ENCODE measurements at places on chromosomes 1 and 21.

DNA sequence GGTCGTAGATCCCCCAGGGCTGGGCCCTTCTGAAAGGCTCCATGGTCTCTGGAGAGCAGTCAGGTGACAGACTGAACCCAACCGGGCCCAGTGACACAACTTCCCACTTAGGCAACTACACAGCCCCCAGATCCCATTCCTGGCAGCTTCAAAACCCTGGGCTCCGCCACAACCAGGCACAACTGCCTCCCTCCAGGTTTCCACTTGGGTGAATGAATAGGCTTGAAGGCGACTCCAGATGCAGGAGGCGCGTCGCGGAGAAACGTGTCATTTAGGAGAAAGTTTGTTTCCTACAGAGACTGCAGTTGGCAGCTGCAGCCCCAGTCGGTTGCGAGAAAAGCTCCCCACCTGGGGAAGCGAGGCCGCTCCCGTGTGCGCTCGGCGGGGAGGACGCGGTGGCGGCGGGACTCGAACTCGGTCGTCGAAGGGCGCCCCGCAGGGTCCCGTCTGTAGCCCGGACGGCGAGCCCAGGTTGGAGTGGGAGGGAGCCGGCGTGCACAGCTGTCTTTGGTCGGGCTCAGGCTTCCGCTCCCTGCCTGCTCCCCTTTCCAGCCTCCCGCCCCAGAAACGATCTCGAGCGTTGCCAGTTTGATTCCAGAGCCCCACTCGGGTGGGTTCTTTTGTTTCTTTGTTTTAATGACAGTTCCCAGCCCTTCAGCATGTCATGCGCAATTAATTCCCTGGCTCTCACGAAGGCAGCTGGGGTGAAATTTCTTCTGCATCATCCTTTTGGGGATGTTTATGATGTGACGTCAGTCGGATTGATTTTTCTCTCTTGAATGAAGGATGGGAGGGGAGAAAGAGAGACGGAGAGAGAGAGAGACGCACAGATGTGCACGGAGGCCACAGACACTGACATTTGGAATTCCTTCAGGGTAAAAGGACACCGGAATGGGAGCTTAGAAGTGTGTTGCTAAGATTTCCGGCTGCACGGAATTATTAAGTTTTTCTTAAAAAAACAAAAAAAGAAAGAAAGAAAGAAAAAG lies 862 bp upstream of the SGIP1 start:
- peak; percentile 96 for DNase-seq

DNA sequence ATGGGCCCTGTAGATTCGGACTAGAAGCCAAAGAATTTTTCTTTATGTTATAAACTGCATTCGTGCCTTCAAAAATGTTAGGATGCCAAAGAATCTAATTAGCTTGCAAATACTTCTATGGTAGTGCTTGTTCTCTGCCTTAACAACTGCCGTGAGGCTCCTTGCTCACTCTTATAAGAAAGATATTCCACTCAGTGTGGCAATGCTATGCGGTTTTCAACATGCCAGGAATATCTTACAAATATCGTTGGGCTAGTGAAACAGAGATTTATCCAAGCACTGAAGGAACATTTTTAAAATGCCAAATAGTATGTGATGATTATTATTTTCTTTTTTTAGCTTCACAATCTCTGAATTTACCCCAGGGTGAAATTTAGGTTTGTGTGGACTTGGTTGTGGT lies 198.2 kb downstream of the GREM2 start:
- DNase-seq, result no peak

DNA sequence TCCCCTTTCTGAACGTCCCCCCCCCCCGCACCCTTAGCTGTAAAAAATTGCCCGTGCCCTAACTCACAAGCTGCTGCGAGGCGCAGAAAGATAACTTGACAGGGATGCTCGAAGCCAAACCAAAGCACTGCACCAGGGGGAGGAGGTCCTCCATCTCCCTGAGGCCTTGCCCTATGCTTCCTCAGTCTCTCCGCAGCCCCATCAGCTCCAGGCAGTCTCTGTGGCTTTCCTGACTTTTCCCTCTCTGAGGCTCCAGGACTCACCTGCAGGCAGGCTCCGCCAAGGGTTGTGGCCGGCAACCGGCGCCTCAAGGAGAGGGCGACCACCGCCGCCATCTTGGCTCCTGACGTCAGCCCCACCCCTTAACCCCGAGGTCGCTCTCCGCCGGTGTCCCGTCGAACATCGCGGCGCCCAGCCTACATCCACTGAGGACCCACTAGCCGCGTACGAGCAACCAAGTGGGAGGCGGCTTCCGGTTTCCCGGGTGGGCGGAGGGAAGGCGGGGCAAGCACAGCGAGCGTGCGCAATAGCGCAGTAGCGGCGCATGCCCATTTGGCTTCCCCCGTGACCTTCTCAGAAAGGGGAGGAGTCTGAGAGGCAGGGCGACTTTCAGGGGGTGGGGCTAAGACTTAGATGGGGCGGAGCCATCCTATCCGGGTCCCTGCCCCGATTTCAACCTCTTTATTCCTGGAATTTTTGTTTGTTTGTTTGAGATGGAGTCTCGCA lies at the start of gene SDHB:
SDHB (minus strand) TSS at position 348 of the 726 bp plus-strand sequence; CDS start at position 335, 13 bp downstream.
- peak; percentile 99 for DNase-seq

GRCh38 chr1:2539312-2539907 lies 9.3 kb upstream of the HES5 start:
- DNase-seq, result no peak

- peak; percentile 57 for DNase-seq
These were observed 233.5 kb downstream of the TRABD2B start for GRCh38 chr1:47763591-47764171.

GRCh38 chr1:212260557-212261355 lies 24.5 kb upstream of the PPP2R5A start:
- DNase-seq, result no peak

DNA sequence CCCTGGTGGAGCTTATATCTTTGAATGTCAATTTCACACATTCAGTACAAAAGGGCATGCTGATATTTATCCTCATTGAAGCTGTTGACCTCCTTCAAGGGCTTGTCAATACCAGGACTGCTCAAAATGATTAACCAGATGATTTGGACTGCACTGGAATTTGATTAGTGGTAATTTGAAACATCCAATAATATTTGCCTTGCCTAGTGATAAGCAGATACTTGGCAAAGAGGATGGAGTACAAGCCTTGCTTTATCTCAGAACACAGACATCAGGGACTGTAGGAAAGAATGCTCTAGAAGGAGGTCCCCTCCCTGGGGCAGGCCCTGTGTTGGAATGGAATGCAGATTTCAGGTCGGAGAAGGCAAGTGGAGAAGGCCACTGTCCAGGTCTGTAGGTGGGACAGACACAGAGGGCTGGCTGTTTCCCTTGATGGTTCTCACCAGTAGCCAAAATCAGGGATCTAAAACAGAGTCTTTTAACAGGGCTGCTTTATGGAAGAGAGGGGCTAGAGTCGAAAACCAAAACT lies 64.8 kb upstream of the ZNF648 start:
- DNase-seq, result no peak

GRCh38 chr1:235027076-235027861 lies 101.4 kb downstream of the TOMM20 start:
- no peak for DNase-seq

DNA sequence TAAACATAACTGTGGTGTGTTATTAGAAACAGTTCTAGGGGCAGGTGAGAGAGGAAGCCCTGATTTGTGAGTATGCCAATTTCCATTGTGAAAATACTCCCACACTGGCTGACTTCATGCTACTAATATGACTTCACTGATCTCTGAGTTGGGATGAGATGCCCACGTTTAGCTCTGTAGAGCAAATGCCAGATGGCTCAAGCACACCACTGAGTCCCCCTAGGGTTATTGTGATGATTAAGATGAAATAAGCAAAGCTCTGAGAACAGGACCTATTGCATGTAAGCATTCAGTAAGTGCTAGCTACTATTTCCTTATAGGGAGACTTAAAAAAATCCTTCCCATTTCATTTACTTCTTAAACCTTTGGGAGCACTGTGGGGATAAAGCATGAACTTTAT lies 117.6 kb downstream of the CENPF start:
- no peak for DNase-seq

DNA sequence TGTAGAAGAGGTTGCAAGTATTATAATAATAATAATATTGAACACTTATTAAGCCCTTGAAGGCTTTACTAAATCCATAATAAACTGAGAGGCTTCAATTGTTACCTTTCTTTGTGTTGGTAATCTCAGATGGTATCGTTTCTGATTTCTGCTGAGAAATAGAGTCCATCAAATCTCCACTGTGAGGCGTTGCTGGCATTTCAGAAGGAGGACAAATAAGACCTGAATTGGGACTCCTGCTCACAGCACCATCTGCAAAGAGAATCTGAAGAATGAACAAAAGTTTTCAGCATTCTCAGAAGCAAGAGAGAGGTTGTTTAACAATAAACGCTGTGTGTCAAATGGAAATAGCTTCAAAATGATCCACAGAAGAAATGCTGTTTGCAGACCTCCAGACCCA lies 93.7 kb downstream of the WDR3 start:
- no peak for DNase-seq

- no peak for DNase-seq
These were observed 908 bp downstream of the CD53 start for GRCh38 chr1:110873856-110874255.

DNA sequence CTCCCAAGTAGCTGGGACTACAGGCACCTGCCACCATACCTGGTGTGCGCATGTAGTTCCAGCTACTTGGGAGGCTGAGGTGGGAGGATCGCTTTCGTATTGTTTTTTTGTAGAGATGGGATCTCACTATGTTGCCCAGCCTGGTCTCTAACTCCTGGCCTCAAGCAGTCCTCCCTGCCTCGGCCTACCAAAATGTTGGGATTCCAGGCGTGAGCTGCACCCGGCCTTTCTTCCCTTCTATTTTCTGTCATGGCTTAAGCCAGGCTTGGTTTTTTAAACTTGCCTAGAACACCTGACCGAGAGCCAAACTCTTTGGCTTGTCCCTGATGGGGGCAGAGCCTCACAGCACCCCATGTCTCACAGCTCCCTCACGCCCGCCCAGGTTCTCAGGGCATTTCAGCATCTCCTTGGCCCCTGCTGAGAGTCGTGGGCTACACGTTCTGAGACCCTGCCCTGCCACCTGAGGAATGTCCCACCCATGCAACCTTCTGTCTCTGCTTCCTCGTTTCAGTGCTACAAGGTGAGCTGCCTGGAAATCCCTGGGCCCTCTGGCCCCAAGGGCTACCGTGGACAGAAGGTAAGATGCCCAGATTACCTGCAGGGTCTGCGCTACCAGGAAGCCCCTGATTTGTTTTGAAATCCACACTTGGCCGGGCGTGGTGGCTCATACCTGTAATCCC lies 15.7 kb downstream of the COL6A2 start:
- no peak for DNase-seq

DNA sequence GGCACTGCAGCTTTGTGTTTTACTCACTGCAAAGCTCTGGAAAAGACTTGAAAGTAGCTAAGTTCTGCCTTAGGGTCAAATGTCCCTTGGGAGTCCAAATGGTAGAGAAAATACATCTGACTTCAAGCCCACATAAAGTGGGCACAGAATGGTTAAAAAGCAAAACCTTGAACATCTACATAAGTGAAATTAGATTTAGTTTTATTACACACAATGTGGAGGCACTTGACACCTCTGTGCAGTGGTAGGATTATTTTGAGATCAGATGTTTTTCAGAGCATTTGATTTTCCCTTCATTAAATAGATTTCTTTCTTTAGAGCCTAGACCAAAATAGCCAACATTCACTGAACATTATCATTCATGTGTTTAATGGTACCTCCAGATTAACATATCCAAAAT lies 11.2 kb upstream of the FCRL3 start:
- no peak for DNase-seq

- DNase-seq, result peak; percentile 52
These were observed 860 bp downstream of the SDC3 start for GRCh38 chr1:30907481-30908315.

DNA sequence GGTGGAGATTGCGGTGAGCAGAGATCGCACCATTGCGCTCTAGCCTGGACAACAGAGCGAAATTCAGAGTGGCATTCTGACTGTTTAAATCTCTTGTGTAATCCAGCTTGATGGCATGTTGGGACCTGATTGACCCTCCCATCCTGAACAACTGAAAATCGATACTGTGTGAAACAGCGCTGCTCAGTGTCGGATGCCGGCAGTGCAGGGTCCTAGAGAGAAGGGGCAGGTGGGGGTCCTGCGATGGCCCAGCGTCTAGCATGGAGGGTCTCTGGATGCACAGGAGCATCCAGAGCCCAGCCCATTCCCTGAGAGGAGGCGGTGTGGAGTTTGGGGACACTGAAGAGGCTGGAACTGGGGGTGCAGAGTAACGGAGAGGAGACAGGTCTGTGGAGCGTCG lies 15.8 kb downstream of the AGT start:
- no peak for DNase-seq

DNA sequence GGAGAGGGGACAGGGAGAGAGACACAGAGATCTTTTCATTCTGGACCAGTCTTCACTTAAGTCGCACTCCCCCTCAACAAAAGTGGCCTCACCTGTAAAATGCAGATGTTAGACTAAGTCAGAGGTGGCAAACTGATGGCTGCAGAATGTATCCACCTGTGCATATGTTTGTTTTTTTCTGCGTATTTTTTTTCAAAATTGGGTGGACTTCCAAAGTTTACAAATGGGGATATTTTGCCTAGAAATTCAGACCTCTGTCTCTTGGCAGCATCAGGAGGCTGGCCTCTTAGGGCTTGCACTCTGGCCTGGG lies 525.0 kb downstream of the MATN1 start:
- DNase-seq, result no peak

DNA sequence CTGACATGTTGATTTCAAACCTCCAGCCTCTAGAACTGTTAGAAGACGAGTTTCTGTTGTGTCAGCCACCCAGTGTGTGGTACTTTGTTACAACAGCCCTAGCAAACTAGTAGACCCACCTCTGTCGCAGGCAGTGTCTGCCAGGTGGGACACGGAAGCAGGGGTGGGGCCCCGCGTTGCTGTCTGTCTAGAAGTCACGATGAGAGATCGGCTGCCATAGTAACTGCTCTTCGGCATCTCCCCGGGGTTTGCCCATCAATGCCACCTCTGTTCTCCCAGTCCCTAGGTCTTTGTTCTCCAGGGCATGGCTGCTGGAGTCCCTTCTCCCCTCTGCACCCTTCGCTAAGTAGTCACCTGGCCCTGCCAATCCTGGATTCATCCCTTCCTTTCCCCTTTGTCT lies 15.2 kb upstream of the CLSTN1 start:
- DNase-seq, result no peak

- DNase-seq, result no peak
These were observed 3.4 kb upstream of the PPOX start for GRCh38 chr1:161162806-161163205.

DNA sequence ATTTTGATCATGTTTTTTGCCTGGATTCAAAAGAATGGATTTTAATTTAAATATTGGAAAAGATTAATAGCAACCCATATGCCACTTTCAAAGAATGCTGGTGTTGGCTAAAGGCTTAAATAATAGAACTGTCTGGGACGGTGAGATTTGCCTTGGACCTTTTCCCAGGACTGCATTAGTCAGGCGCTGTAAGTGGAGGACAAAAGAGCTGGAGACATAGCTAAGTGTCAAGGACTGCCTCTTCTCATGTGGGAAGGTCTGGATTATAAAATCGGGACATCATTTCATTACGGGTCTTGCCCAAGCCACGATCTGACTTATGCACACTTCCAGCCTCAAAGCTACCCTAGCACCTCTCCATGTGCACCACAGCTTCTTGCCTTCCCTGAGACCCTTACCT lies 458.5 kb upstream of the DEPDC1 start:
- no peak for DNase-seq

GRCh38 chr1:61104220-61104671 lies 21.9 kb downstream of the NFIA start:
- no peak for DNase-seq
